DMS79 treated with DMSO at 0.1 percent for 48 hours (cell line): ENCODE measurements at places on chromosomes 2 and 18.

DNA sequence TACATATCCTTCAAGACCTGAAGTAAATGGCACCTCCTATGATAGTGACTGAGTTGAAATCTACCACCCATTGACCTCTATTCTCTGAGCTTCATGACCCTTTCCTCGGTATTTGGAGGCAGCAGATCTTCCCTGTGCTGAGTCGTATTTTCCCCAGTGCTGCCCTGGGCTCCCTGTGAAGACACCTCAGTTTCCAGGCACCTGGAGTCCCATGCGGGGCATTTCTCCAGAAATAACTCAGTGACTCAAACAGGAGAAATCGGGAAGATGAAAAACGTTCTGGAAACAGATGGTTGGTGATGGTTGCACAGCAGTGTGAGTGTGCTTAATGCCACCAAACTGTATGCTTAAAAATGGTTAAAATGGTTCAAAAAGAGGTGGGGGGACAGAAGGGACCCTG is 18.0 kb downstream of the SMYD1 start:
- DNase-seq = no peak

DNA sequence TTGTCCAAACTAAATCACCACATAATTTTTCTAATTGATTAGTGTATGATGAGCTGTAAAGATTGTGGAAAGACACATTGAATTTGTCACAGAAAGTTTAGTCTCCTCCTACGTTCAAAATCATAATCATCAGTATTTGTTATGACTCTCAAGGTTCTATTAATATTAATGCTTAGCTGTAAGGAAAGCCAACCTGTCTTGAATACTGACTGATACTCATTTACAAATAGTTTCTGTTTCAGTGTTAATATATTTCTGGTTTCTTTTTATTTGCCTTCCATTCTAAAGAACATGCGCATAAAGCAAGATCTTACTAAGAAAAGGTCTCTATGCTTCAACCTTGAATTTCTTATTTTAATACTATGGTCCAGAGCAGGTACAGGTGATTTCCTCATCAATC is 55.1 kb downstream of the CPS1 start:
- DNase-seq = no peak

DNA sequence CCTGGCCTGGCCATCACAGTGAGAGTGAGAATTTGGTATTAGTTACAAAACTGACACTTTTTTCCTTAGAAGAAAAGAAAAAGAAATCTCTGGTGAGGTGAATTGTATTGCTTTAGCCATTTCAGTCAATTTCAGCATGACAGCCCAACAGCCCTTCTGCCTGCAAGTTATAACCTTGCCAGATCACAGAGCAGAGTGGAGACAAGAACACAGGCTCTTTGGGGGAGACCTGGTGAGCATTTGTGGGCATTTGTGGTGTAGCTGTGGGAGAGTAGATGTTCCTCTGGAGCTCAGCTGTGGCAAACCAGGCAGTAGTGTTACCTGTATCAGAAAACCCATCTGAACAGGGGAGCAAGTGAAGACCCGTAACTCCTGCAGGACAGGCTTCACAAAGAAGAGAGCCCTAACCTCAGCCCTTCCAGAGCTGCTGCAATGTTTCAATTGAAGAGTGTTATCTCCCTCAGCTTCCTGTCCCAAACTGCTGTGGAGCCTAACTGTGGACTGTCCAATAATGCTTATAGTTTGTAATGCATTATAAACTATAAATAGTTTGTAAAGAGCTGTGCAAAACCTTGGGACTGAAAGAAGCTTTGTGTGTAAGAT is 22.8 kb upstream of the DLX1 start:
- DNase-seq = no peak

DNA sequence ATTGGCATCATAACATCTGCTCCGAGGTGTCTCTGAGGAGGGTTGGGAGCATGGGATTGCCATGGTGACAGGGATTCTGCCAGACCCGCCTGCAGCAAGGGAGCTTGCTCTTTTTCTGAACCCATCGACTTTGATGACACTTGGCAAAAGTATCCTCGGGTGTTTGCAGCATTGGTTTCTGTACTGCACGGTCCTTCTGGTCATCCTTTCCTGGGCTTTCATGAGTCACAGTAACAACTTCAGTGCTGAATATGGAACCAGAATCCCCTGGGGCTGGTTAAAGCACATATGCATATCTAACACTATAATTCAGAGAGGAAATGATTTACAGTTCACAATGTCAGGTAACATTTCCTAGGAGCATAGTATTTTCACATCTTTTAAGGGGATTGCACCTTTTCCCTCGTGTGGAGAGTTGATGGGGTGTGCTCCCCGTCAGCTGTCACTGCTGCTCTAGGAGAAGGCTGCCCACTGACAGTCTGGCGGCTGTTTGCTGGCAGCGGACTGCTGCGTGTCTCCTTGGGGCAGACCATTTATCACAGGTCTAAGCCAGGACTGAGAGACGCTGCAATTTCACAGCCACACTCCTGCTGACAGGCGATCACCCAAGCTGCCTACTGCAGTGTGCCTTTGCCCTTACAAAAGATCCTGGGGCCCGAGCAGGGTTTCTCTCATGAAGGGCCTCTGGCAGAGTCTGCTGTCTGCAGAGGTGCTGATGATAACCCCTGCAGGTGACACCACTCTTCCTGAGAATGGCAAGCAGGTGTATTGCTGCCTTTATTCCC is 425.3 kb downstream of the THSD7B start:
- DNase-seq = no peak

DNA sequence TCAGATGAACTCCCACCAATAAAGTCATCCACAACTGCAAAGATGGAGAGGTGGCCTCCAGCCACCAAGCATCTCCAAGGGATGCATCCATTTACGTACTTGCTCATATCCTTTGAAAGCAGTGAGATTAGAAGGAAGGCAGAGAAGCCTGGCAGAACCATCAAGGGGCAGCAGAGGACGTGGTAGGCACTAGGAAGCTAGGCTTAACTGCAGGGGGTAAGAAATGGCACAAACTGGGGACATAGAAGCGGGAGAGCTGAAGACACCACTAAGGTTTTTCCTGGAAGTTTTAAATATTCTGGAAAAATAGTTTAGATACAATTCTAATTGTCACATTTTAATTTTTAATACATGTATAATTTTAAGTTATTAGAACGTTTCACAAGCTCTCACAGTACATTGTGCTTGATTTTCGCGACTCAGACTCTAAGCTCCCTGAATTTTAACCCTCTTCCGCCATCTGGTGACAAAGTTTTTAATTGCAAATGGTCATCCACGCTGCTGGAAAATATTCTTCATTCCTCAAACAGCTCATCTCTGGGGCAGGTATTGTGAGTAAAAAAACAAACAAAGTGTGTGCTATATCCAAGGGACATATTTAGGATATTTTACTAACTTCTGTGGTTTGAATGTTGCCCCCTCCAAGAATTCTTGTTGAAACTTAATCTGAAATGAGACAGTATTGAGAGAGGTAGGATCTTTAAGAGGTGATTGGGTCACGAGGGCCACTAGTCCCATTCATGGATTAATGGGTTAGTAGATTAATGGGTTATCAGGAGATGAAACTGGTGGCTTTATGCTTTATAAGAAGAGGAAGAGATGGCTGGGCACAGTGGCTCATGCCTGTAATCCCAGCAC is 1.6 kb upstream of the PSTPIP2 start:
- peak; percentile 87 for DNase-seq

DNA sequence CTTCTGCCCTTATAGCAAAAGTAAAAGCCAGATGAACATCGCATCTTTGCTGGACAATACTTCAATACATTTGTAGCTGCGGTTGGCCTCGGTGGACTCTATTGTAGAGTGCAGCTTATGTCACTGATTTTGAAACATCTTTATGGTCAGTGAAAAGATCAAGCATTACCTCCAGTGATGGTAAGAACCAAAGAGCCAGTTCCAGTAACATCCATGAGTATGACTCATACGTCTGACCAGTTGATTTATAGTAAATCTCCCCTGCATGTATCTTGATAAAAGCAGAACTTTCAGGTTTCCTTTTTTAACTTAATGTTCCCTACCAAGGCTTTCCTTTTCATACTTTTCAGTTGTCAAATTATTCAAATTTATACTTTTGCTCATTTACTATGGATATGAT is 119.2 kb upstream of the HNRNPA3 start:
- no peak for DNase-seq

GRCh38 chr18:74957588-74958224 is 251.2 kb downstream of the PTGR3 start:
- peak; percentile 75 for DNase-seq

DNA sequence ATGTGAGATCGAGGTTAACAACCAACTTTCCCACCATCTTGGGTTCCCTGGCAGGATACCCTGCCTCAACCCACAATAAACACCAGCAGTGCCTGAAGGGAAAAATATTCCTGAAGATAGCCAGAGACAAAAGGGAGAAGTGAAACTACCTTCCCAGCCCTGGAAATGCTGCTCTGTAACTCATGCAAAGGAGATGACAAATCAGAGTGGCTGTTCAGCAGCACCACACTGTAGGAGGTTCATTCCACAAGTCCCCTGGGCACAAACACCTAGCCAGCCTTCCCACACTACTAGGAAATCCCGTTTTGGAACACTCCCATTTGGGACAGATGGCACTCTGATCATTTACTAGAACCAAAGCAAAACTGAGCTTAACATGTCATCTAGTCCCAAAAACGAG is 190.7 kb upstream of the RBBP8 start:
- no peak for DNase-seq

DNA sequence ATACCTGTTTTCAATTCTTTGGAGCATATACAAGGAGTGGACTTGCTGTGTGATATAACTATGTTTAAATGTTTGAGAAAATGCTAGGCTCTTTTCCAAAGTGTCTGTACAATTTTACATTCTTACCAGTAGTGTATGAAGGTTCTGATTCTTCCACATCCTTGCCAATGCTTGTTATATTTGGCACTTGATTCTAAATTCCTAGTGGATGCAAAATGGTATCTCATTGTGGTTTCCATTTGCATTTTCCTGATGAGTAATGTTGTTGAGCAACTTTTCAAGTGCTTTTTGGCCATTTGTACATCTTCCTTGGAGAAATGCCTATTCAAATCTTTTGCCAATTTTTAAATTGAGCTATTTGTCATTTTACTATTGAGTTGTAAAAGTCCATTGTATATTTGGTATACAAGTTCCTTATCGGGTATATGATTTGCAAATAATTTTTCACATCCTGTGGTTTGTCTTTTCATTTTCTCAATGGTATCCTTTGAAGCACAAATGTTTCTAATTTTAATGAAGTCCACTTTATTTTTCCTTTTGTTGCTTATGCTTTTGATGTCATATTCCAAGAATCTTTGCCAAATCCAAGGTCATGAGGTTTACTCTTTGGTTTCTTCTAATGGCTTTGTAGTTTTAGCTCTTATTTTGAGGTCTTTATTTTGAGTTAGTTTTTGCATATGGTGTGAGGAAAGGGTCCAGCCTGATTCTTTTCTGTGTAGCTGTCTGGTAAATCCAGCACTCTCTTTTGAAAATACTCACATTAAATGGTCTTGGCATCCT is 33.2 kb upstream of the CWC22 start:
- no peak for DNase-seq

DNA sequence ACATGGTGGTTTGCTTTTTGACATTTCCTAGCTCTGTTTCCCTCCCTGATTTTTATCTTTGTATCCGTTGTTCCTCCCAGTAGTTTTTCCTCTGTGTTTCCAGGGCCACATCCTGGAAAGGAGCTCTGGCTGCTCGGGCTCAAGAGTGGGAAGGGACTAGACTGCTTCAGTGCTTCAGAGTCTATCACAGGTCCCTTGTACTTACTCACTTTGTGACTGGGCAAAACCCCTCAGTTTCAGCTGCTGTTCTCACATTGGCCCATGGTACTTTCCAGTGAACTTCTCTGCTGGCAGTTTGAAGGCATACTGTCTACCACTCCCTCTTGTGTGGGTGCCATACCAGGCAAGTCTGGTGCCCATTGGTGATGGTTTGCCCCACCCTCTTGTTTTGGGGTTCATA is 7.5 kb upstream of the STAMBP start:
- DNase-seq = no peak

DNA sequence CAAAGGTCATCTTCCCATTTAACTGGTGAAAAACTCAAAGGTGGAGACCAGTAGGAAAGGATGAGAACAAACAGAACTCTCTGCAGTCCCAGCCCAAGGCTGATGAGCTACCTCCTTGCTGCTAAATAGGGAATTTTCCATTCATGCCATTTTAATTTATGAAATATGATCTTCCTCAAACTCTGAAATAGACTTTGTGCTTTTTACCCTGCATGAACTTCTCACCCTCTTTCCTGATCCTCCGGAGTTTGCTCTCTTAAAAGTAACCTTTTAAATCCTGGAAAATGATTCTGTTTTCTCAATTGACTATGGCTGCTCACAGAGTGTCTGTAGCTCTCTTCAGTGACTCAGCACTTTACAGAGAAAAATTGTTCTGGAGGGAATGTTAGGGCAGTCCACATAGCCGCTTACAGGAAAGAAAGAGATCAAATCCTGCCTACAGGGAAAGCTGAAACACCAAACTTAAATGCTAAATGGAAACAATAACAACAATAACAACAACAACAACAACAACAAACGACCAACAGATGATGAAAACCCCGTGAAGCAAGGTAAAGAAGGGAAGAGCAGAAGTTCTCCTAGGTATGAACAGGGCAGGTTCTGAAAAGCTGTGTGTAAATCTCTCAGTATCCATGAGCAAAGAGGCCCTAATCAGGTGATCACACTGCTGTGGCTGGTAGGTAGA is 79.8 kb upstream of the SESTD1 start:
- no peak for DNase-seq

GRCh38 chr2:42850016-42850805 is 57.8 kb upstream of the HAAO start:
- DNase-seq = no peak

DNA sequence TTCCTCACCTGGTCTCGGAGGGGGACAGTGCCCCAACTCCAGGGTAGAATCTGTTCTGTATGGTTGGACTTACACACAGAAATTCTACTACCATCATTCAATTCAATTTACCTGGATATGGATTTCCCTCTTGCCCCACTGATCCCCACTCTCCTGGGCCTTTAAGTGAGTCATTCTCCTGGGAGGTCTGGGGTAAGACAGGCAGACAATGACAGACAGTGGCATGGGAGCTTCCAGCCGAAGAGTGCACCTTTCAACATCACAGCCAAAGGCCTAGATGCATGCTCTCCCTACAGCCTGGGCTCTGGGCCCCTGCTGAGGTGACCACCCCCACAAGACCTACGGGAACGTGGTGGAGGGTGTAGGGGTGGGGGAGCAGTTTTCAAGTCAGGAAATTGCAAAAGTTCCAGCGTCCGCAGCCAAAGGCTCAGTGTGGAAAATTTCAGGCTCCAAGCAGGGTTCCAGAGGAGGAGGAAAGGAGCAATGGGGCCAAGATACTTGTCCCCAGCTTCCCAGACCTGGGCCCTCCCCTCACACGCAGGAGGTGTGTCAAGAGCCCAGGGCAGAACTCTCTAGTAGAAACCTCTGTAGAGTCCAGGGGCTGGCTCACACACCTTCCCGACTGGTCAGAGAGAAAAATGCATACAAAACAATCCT is 296.4 kb downstream of the CYP26B1 start:
- no peak for DNase-seq

DNA sequence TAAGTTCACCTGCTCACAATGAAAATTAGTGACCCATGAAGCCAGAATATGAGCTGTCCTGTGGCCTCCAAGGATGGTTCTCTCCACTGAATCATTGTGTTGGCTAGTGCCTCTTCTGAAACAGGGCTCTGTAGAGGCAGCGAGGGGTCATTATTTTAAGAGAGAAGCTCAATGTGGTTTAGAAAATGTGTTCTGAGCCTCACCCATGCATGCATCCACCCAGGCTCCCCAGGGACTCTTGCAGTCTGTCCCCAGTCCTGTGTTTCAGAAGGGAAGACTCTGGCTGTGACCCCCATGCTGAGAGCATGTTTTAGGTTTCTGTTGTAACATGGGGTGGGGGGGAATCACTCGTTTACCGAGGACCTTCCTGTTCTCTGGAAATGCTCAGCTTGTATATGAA is 135.2 kb downstream of the RNF144A start:
- no peak for DNase-seq

GRCh38 chr2:233386382-233387041 is 32.2 kb downstream of the DGKD start:
- DNase-seq = no peak
